Daoy (cell line): ENCODE measurements at places on chromosomes 3 and 15. TPM values are rescaled to one million over a fixed set of nuclear protein-coding genes. Genes with fewer than 3 reads are reported as not detected.

- no peak for DNase-seq
These were observed 69.3 kb upstream of the PRR23C start for GRCh38 chr3:139113993-139114375.

Gene SLC7A14
- total RNA-seq: 0.17 and 0.18 TPM in 2 replicates

GRCh38 chr3:9033867-9034266 is 70.6 kb upstream of the RAD18 start:
- no peak for DNase-seq

DNA sequence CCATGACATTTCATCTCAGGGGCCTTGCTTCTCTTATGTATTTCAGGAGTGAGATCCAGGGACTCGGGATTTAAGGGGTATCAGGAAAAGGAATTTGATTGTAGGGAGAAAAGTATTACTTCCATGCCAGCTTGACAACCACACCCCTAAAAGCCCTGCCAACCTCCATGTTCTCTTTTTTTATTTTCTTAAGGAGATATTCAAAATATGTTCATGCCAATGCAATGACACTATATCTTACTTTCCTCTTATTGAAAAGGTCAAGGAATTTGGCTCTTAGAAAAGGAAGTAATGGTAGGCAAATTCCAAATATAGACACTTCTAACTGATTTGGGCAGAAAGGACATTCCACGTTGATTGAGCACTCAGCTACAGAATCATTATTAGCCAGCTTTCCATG is 407.5 kb upstream of the NECTIN3 start:
- DNase-seq: no peak

Gene TLR9
- not detected in 2 replicates for total RNA-seq

DNA sequence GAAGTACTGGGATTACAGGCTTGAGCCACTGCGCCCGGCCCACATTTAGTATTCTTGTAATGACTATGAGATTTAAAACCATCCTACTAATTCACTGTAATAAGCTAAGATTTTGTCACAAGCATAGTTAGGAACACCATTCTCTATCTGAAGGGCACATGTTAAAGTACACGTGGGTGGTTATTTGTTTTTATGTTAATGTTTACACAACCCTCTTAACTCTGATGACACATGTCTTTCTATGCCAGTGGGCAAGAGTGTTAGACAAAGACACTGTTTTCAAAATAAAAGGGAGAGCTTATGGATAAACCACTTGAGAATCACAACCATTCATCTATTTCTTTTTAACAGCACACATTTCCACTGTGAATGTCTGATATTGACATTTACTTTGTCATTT is 537.6 kb upstream of the IL12A start:
- no peak for DNase-seq

DNA sequence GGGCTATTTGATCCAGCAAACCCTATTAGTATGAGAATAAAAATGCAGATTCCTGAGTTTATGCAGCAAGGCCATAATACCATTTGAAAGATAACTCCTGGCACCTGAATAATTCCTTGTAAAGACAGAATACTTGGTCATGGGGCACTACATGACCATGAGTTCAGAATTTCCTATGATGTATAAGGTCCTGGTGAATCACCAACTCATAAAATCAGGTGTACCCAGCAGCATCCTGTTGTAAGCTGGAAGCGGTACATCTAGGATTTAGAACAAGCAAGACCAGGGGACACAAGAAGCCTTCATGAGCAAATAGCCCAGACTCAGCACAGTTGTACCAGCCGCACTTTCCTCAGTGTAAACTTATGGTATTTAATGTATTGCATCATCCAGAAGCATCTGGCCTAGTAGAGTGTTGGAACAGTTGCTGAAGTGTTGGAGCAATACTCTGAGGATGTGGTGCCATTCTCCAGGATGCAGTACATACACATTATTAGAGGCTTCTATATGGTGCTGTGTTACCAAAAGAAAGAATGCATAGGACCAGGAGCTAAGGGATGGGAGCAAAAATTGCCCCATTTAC is 233.4 kb downstream of the SQOR start:
- DNase-seq: no peak

DNA sequence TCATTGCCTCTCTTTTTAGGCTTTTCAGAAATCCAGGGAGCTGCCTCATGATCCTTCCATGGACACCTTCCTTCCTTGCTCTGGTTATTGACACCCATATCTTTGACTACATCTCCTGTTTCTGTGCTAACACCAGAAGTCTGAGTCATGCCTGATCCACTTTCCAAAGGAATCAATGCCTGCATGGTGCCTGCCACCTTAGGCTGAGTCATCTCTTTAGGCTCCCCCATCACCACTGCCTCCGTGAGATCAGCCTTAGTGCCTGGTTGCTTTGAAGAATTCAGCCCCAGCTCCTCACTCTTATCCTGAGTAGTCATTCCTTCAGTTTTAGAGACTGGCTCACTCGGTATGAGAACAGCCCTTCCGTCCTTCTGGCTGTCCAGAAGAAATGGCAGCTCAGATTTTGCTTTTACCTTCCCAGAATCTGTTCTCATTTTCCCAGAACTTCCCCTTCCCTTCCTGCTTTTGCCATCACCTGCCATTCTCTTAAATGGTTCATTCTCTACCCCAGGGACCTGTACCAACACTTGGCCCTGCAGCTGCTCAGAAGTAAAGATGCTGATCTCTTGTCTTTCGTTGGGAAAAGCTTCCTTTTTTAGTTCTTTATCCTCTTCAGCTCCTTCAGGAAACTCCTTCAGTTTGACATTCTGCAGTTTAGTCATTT is 105.3 kb downstream of the MAP4 start:
- peak; percentile 87 for DNase-seq

DNA sequence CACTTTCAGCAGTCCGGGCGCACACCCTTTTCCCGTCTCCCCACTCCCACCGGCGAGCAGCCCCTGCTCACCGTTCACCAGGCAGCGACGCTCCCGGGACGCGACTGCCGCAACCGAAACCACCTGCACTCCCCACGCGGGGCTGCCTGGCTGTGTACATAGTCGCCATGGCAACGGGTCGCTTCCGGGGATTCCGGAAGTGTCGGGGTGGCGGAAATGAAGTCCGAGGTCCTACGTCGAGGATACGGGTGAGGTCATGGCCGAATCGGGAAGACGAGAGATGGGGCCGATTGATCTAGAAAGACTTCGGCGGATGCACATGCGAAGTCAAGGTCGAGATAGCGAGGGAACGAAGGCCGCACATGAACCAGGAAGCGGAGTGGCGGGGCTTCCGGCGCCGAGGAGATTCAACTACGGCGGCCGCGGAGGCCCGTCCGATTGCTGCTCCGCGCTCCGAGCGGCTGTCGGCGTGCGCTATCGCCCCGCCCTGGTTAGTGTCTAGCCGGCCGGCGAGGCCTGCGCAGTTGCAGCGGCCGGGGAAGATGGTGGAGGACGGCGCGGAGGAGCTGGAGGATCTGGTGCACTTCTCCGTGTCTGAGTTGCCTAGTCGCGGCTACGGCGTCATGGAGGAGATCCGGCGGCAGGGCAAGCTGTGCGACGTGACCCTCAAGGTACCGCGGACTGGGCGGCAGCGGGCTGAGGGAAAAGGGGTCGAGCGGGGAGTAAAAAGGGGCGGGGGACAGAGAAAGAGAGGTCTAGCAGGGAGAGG is at the start of the genes KIF9 and KLHL18:
TSS of gene KIF9 (minus strand) at position 376 of the 769 bp plus-strand sequence. CDS start 5,425 bp downstream, outside the sequence.
TSS of gene KLHL18 (plus strand) at position 521 of the 769 bp plus-strand sequence. CDS start at position 543, 22 bp downstream.
- DNase-seq: peak; percentile 90

- DNase-seq: no peak
These were observed 33.8 kb upstream of the ACP3 start for GRCh38 chr3:132283440-132283839.

- DNase-seq: no peak
These were observed 208.9 kb downstream of the ROBO1 start for GRCh38 chr3:79558943-79559342.

DNA sequence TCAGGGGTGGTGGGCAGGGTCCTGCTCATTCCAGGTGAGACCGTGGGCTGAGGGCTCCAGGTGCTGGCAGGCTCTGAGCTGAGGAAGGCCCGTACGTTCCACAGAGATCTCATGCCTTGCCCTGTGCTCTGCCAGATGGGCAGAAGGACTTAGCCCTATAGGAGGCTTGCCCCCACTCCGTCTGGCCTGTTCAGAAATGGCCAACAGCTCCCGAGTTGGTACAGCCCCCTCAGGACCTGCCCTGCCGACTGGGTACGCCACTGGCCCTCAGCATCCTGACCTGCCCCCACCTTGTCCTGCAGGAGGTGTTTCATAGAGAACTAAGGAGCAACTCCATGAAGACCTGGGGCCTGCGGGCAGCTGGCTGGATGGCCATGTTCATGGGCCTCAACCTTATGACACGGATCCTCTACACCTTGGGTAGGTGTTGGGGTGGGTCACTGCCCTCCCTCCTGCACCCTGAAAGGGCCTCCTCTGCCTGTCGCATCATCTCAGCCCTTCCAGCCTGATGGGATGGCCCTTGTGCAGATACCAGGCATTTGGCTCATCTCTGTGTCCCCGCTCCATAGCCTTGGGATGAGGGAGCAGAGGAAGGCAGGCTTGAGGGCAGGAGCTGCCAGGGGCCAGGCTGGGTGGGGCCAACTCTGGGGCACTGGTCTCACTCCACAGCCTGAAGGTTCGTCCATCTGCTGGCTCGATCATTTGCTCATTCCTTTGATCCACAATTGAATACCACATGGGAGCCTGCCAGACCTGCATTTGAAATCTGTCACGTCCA is 14.2 kb downstream of the TMEM43 start:
- DNase-seq: no peak

DNA sequence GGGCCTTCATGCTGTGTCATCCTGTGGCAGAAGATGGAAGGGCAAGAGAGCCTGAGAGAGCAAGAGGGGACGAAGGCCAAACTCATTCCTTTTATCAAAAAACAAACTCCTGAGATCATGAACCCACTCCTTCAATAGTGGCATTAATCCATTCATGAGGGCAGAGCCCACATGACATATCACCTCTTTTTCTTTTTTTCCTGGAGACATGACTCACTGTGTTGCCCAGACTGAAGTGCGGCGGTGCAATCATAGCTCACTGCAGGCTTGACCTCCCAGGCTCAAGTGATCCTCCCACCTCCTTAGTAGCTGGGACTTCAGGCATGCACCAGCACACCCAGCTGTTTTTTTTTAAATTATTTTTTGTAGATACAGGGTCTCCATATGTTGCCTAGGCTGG is 92.0 kb upstream of the RNU6-1 start:
- peak; percentile 78 for DNase-seq

DNA sequence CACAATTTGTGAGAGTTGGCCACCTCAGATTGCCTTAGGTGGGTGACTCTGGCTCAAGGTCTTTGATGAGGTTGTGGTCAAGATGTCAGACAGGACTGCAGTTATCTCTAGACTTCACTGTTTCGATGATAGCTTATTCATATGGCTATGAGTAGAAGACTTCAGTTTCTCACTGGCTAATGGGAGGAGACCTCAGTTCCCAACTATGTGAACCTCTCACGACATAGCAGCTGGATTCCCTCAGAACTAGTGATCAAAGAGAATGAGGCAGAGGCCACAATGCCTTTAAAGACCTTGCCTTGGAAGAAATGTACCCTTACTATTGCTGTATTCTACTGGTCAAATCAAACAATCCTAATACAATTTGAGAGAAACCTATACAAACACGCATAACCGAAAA is 607.5 kb upstream of the ROBO2 start:
- DNase-seq: no peak

GRCh38 chr3:175187586-175187985 is 328.5 kb downstream of the NAALADL2 start:
- peak; percentile 11 for DNase-seq

Gene MKRN3
- 12.1 and 15.0 TPM in 2 replicates for total RNA-seq

DNA sequence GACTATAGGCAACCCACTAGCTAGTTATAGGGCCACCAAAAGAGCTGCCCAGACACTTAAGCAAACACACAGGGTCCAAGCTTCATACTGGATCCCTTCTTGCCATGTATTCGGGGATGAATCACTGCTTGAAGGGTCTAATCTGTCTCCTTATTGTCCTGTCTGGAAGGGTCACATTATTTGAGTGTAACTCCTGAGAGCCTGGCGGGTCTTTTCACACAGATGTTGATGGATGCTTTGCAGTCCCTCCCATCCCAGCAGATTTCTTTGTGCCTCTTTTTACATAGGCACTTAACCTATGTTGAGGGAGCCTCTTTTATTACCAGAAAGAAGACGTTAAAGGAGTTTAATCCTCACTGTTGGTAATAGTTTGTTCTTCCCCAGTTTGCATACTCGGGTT is 56.6 kb downstream of the BBX start:
- DNase-seq: no peak

DNA sequence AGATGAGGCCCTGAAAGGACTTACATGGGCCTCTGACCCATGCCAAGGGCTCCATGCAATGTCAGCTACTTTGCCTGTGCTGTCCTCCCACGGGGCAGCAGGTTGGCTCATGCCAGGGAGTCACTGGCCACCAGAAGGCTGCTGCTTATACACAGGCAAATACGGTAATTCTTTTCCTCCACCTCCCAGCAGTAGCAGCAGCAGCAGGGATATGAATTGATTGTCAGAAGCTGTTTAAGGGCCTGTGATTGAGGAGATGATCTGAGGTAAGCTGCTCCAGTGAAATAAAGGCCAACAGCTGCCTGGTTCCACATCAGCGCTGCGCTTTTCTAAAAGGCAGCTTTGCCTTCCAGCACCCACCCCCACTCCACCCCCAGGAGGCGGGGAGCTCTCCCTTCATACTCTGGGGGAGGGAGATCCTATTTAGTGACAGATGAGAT is 250.5 kb downstream of the SHQ1 start:
- no peak for DNase-seq

- peak; percentile 79 for DNase-seq
These were observed 500 bp upstream of the ZSCAN2 start for GRCh38 chr15:84600331-84600686.

DNA sequence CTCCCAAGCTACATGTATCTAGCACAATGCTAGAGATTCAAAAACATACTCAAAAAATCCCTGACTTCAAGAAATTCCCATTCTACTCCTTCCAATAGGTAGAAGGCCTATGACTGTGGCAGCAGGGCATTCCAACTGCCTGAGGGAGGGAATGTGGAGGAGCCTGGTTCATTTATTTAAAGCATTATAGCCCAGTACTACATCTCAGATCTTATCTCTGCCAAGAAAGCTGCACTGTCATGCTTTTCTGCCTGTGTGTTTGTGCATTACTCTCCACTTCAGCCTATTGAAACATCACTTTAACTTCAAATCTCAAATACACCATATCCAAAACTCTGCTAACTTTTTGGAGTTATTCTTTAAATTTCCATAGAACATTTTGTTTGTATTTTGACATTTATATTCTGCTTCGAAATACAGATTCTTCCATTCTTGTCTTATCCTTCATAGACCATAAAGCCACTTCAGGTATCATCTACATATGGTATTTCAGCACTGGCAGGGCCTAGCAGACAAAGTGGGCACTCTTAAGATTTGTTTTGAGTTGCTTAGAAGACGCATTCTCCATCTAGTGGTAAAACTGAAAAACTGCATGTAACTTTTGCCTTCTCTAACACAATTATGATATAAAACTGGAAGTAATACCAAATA is 59.1 kb upstream of the NEDD4 start:
- DNase-seq: peak; percentile 28

GRCh38 chr3:1200371-1200770 is 107.5 kb downstream of the CNTN6 start:
- no peak for DNase-seq

- no peak for DNase-seq
These were observed 27.4 kb downstream of the ARIH2 start for GRCh38 chr3:48945891-48946549.

- DNase-seq: peak; percentile 82
These were observed 37.9 kb downstream of the RPL39L start for GRCh38 chr3:187101184-187102072.

GRCh38 chr15:70768257-70768883 is 5.0 kb upstream of the UACA start:
- DNase-seq: no peak

GRCh38 chr3:72338942-72339669 is 509.1 kb downstream of the SHQ1 start:
- peak; percentile 65 for DNase-seq

GRCh38 chr15:35323141-35323540 is 222.8 kb downstream of the DPH6 start:
- no peak for DNase-seq

Gene VIPR1
- 19.3 and 31.7 TPM in 2 replicates for total RNA-seq
